ENCODE measurements at places on chromosomes 4 and X.
A peak's percentile ranks its signal among the peaks of the same experiment; 100 is the strongest.

GRCh38 chr4:140688711-140689598 lies 67.2 kb downstream of the TBC1D9 start:
- no peak for DNase-seq

- DNase-seq, result no peak
Observed at GRCh38 chr4:76055016-76055415, 19.1 kb upstream of the CXCL11 start.

GRCh38 chr4:155687380-155687982 lies 20.8 kb downstream of the GUCY1A1 start:
- no peak for DNase-seq

GRCh38 chr4:3340700-3341083 lies 47.9 kb downstream of the RGS12 start:
- no peak for DNase-seq

GRCh38 chrX:101803451-101803850 lies 128.4 kb downstream of the ZMAT1 start:
- DNase-seq, result no peak

- DNase-seq, result no peak
Observed at GRCh38 chr4:112288455-112288854, 2.8 kb upstream of the TIFA start.

DNA sequence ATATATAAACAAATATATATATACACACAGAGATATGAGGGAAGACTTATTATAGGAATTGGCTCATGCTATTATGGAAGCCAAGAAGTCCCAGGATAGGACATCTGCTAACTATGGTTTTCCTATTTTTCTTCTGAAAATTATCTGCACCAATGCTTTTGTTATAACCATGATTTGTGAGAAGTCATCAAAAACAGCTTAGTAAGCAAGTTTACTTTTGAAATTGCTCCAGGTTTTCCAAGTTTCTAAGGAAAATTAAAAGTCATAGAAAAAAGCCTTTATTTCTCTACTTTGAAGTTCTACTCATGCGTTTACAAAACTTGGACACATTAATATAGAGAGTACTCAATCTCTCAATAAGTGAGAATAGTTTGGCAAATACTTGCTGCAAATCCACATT lies 213.1 kb downstream of the TRAM1L1 start:
- DNase-seq, result no peak

DNA sequence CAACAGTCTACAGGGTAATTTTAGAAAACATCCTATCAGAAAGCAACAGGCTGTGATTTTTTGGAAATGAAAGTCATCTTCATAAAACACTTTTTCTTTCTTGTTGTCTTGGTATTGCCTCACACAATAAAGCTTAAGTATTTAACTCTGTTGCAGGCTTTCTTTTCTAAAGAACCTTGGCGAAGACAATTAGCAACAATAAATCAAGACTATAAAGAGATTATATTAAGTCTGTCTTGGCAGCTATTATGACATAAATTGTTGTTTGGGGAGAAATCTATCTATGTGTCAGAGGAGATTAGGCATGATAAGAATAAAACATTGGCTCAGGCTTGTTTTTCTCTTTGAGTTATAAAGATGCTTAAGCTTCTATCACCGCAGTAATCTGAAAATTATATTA lies 1774.8 kb downstream of the ARAP2 start:
- DNase-seq, result no peak

GRCh38 chrX:67787196-67787595 lies 243.4 kb downstream of the AR start:
- DNase-seq, result no peak

GRCh38 chrX:153727123-153727931 lies 2.7 kb downstream of the ABCD1 start:
- DNase-seq, result no peak

- no peak for DNase-seq
Observed at GRCh38 chrX:118286066-118286762, 59.7 kb upstream of the WDR44 start.

- no peak for DNase-seq
Observed at GRCh38 chrX:5958523-5958922, 270.1 kb downstream of the NLGN4X start.

DNA sequence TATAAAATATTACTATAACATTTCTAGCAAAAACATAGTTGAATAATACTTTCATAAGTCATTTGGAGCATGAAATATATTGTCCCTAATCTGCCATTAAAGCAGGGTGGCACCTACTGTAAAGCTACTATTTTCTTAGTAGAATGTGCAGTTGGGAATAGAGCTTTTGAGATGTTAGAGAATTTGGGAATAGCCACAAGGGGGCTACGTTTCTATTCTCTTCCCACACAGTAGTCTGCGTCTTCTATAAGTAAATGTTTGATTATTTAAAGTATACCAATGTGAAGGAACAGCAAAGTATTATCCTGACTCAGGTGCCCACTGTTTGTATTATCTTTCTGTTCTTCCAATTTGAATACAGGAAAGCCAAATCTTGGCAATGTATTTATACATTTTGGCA lies 323.2 kb upstream of the GIMD1 start:
- no peak for DNase-seq

- DNase-seq, result no peak
Observed at GRCh38 chrX:139448996-139449395, 81.5 kb upstream of the F9 start.

DNA sequence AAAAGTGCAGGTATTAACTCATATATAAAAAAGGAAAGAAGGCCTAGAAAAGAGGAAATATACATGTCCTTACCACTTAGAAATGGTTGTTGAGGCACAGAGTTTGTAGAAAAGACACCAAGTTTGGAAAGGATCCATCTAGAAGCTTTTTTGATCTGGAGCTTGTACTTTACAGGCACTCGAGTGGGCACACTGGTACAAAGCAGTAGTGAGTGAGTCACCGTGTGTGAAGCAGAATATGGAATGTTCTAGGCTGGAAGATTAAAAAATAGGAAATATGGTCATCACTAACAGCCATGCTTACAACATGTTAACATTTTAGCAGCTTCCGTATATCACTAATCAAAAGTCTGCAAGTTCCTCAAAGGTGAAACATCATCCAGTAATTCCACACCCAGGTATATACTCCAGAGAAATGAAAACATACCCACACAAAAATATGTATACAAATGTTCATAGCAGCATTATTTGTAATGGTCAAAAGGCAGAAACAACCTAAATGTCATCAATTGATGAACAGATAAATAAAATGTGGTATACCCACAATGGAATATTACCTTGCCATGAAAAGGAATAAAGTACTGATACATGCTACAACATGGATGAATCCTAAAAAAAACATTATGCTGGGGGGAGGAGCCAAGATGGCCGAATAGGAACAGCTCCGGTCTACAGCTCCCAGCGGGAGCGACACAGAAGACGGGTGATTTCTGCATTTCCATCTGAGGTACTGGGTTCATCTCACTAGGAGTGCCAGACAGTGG lies 69.5 kb downstream of the FRYL start:
- no peak for DNase-seq

- peak; percentile 57 for DNase-seq
Observed at GRCh38 chrX:65668377-65669310, 1.2 kb downstream of the MSN start.

- no peak for DNase-seq
Observed at GRCh38 chr4:168480931-168481611, 779 bp upstream of the DDX60L start.

GRCh38 chrX:54640736-54641135 lies 110.7 kb downstream of the GNL3L start:
- DNase-seq, result no peak

GRCh38 chr4:40232610-40233009 lies 35.8 kb downstream of the RHOH start:
- no peak for DNase-seq

- DNase-seq, result no peak
Observed at GRCh38 chr4:56607926-56608325, 73.2 kb downstream of the HOPX start.

- no peak for DNase-seq
Observed at GRCh38 chr4:56007154-56007553, 58.4 kb downstream of the CEP135 start.

DNA sequence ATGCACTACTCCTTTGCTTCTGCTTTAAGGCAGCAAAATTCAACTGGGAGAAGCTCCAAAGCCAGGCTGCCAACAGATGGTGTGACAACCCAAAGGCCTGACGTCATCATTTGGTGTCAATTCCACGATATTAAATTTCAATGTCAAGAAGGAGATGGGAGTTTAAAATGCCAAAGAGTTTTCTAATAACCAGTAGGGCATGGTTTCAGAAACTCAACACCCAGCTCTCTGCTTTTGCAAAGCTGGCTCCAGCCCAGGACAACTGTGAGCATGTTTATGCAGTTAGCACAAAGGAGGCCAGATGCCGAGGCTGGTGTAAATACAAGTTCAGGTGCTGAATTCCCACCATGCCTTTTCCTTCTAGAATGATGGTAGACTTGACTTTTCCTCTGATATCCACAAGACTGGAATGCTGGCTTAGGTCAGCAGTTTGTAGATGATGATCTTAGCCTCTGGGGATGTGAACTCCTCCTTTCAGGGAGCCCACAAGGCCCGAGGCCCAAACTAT lies 67.3 kb downstream of the AFAP1 start:
- no peak for DNase-seq

GRCh38 chr4:107276052-107276451 lies 239.9 kb upstream of the DKK2 start:
- no peak for DNase-seq

GRCh38 chr4:78799551-78800495 lies 23.7 kb downstream of the BMP2K start:
- DNase-seq, result no peak

GRCh38 chr4:182405087-182405486 lies 161.9 kb downstream of the TENM3 start:
- DNase-seq, result no peak

DNA sequence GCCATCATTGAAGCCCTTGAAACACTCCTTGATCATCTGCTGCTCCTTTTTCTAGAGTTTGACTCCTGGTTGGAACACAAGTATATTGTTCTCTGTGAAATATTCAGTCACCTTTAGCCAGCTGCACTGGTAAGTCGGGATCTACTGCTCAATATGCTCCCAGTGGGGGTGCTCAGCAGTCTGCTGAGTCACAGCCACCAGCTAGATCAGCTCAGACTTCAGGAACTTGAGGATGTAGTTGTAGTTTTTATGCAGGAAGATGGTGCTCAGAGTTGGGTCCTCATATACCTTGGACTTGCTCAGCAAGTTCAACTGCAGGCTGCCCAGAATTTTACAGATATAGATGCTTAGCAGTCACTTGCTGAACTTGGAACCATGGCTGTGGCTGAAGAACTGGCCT lies 202.5 kb upstream of the RPL34 start:
- DNase-seq, result no peak

- peak; percentile 33 for DNase-seq
Observed at GRCh38 chrX:74420196-74421035, 877 bp upstream of the SLC16A2 start.

DNA sequence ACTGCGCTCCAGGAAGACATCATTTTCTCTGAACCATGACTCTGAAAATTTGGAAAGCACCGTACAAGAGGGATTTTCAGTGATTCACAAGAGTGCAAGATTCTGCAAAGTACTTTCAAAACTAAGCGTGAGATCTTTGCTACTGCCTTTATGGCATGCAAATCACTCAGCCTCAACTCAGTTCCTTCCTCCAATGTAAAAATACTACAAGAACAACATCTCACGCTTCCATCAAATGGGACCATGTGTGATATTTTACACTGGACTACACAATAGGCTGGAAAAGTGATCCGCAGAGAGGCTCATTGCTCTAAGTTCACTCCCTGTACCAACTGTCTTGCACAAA lies 674 bp upstream of the IL15 start:
- no peak for DNase-seq

GRCh38 chr4:41532336-41532735 lies 5.6 kb upstream of the LIMCH1 start:
- no peak for DNase-seq

- DNase-seq, result no peak
Observed at GRCh38 chrX:134761788-134762187, 103.5 kb upstream of the PLAC1 start.

DNA sequence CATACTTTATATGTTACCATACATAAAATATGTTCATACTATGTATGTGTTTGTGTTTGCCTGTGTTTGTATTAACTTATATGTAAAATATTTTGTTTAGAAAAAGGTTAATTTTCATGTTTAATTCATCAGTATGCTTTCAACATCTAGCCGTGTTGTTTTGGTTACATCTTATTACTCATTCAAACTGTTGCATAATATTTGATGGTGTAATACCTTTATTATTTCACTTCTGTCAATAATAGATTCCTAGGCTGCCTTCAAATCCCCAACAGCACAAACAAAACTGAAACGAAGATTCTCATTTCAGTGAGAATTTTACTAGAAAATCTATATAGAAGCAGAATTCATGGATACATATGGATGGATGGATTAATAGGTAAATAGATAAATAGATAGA lies 462.3 kb upstream of the ADGRL3 start:
- DNase-seq, result no peak

GRCh38 chr4:10030972-10031667 lies 9.8 kb upstream of the SLC2A9 start:
- DNase-seq, result no peak

DNA sequence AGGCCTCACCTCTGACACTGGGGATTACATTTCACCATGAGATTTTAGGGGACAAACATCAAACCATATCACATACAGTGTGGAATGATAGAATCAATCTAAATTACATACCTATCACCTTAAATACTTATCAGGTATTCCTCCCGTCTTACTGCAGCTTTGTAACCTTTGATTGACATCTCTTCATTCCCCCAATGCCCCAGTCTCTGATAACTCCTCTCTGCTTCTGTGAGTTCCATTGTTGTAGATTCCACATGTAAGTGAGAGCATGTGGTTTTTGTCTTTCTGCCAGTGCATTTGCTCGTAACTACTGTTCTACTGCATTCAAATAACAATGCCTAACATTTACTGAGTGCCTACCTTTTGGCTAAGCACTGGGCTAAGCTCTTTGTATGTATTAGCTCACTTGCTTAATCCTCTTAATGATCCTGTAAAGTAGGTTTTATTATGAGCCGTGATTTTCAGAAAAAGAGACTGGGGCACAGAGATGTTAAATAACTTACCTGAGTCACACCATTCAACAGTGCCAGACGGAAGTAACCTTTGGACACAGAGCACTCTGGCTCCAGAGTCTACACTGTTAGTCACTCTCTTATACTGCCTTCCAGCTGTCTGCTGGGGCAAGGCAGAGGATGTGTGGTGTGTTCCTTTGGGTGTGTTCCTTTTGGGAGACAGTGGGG lies 63.7 kb upstream of the ESX1 start:
- DNase-seq, result no peak

DNA sequence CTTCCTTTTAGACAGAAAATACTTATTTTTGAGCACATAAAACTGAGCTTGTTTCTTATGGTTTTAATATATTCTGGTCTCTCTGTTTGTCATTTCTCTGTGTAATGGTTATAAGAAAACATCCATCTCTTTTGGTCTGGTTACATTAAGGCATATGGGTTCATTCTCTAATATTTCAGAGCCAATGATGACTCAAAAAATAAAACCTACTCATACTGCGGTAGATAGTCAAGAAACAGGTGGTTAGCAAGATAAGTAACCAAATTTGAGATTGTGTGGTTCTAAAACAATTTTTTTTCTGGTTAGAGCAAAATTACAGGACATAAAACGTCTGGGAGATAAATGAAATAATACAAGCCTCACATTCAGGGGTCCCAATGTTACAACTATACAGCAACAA lies 654.5 kb downstream of the STIM2 start:
- DNase-seq, result no peak
